T-helper 2 cell (primary cell): ENCODE measurements at places on chromosomes 12 and 14.

DNA sequence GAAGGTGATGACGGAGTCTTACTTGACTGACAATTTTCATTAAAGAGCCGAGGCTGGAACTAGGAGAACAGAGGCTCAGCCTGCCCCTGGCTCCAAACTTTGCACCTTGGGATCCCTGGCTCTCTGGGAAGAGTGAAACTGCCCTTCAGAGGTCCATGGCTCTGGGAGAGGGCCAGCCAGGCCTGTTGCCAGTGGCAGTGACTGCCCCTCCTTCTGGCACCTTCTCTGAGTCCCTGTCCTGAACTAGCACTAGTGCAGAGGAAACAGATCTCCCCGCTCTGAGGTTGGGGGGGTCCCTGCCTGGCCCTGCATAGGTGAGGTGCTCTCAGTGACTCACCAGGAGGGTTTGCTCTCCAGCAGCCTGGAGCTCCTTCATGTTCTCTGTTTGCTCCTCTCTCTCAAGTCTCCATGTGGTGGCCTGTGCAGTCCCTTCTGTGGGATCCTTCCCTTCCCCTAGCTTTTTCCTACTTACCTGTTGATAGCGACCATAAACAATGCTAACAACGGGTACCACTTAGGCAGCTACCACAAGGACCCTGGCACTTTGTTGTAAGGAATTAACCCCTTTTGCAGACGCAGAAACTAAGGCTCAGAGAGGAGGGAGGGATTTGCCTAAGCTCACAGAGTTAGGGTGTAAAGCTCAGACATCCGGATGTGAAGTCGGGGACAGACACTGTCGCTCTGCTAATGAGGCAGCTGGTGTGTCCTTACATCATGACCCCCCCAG lies 22.4 kb downstream of the FAM222A start:
- no peak for DNase-seq

DNA sequence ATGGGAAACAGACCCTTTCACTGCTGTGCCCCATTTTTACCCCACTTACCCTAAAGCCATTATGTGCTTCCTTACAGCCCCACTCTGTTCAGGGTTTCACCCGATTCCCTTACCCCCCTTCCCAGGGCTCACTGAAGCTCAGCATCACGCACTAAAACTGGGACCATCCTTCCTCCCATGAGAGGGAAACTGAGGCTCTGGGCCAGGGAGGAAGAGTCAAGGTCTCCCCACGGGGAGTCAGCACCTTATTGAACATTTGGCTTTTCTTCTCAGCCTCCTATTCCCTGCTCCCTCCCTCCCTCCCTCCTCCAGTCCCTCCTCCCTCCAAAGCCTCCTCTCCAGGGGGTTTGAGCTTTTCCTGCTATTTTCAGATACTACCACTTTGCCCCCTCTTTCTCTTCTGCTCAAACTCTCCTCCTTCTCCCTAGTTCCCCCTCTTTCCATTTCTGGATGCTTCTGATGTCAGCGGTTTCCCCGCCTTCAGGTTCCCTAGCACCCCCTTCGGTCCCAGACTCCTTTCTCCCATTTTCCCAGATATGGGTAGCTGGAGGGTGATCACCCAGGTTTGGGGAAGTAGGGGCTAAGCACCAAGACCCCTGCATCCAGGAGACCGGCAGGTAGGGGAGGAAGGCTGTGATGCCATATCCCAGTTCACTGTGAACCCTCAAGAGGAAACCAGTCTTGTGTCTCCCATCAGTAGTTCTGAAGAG lies 960 bp downstream of the GPR162 start:
- DNase-seq = no peak

DNA sequence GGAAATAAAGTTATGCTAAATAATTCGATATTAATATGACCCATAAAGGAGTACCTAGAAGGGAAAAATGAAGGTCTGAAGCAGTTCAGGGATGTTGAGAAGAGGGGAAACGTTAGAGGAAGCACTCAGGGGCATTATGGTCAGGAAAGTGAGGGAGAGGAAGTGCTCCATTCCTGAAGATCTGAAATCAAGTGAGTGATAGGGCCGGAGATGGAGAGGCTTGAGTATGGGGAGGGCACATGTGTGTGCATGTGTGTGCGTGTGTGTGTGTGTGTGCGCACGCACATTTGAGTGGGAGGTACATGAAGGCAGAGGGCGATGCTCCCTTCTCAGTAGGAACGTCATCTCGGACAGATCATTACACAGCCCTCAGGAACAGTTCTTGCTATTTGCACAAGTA lies 4.9 kb upstream of the DCD start:
- DNase-seq = no peak

GRCh38 chr12:117330441-117331113 lies 30.8 kb downstream of the NOS1 start:
- no peak for DNase-seq

GRCh38 chr12:1949771-1950470 lies 31.5 kb upstream of the CACNA2D4 start:
- no peak for DNase-seq

GRCh38 chr14:73227812-73228781 lies 9.2 kb upstream of the PAPLN start:
- no peak for DNase-seq

DNA sequence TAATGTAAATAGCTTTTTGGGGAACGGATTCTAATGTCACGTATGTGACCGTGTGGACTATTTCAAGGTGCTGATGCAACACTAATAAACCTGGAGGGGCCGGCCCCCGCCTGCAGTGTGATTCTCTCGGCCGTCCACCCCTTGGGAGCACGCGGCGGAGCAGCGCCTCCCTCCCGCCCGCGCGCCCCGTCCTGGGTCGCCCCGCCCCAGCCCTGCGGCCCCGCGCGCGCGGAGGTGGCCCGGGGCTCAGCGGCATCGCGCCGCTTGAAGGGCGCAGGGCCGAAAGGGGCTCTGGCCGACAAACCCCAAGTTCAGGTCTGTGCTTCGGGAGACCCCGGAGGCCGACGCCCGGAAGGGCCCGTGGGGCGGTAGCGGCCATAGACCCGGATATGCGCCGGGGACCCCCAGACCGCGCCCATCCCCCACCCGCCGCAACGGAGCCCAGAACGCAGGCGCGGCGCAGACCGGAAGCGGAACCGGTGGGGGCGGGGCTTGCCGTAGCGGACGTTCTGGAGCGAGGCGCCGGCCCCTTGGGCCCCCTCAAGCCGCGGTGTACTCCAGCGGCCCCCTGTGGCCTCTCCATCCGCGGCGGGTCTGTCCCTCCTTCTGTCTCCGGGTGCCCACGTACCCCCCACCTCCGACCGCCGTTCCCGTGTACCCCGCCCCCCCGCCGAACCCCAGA lies at the start of gene TEX22:
TSS of gene TEX22 (plus strand) at position 495 of the 682 bp plus-strand sequence. CDS start 803 bp downstream, outside the sequence.
- DNase-seq = peak; percentile 75

DNA sequence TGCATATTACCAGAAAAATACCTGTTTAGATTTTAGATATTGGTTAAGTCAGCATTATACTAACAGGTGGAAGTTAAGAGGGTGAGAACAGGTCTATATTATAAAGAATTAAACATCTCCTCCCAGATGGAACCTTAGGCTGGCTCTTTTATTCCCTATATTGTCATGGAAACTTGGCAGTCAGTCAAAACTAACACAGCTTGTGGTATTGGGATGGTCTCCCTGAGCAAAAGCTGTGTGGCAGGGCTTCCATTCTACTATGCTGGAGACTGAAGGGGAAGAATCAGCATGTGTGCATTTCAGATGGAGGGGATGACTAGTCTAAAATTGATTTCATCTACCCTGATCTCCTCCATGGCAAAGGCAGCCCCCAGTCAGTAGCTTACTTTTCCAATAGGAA lies 66.7 kb downstream of the SMOC1 start:
- no peak for DNase-seq

DNA sequence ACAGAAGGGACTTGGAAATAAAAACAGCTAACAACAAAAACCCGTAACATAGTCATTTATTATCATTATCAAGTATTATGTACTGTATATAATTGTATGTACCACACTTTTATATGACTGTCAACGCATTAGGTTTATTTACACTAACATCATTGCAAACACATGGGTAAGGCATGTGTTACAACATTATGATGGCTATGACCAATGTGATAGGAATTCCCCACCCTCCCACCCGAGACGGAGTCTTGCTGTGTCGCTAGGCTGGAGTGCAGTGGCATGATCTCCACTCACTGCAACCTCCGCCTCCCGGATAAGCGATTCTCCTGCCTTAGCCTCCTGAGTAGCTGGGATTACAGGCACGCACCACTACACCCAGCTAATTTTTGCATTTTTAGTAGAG lies 82.6 kb downstream of the ERC1 start:
- no peak for DNase-seq

GRCh38 chr14:75402867-75403413 lies 24.9 kb upstream of the JDP2 start:
- DNase-seq = peak; percentile 25

DNA sequence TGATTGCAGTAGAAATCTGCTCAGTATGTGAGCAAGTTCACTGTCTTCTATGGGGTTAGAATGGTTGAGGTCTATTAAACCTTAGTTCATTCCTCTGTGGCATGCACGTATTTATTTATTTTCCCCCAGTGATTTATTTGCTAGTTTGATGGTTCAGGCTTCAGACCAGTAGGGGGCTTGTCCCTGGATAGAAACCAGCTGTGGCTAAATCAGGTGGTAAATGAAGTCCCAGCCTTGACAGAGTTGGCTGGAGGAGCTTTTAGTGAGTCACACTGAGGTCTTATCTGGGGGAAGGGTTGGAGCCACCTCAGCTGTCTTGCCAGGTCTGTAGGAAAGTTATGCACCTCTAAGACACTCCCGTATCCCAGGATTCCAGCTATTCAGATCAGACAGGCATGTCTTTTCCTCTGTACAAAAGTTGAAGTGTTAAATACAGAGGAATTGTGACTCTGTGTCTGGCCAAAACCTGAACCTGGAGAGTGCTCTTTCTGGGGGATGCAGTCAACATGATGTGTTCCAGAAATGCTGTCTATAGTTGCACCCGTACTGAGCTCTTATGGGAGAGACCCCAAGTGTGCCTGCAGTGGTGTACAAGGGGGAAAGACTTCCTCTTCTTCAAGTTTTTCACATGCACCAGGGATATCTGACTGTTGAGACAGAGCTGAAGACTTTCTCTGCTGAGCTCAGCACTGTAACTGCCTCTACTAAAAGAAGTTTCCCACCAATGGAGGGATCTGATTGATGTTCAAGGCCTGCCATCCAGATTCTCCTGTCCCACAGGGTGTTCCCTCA lies 1322.1 kb downstream of the TMEM121 start:
- peak; percentile 58 for DNase-seq

- DNase-seq = no peak
Measured at GRCh38 chr14:35504260-35504659, 29.7 kb upstream of the INSM2 start.

DNA sequence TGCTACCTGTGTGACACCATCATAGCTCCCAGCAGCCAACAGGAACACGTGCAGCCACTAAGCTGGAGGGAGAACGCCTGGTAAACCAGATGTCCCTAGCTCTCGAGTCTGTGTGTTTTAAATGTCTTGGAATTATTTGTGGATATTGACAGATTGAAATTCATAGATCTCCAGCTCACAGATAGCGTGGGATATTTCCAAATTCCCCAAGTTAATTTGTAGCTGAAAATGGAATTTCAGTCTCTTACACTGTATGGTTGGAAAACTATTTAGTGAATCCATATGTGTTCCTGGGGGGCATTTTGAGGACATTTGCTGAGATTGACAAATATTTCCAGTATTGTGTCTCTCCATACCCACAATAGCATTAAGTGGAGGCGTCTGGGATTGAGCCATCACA lies 618.6 kb upstream of the TMEM132C start:
- no peak for DNase-seq

DNA sequence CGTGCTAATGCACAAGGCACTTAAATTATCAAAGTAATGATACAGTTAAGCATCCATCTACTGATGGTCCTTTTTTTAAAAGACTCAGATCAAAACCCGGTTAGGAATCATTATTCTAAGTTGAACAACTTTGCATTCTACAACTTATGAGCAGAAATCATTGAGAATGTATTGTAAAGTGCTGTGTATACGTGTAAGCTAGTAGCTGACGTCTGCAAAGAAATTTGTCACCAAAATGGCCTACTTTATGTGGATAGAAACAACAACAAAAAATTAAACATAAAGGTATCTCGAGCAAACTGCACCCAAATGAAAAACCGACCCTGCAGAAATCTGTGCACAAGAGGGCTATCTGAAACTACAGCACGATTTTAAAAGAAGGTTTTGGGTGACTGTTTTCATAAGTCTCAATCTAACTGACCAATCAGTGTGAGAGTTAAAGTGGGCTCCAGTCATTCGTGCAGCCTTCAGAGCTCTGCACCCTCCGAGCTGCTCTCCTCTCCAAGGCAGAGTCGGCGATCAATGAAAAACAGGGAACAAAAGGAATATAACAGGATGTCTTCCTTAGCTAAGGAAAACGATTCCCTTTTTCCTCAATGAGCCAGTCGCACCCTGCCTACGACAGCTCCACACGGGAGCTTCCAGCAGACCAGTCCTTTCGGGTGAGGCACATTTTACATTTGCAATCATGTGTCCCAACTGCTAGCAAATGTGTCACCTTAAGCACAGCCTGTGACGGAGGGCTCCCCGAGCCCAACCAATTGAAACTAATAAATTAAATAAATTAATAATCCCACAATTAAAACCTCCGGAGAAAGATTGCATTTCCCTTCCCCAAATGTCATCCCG lies 200.7 kb upstream of the FOXN3 start:
- DNase-seq = no peak

DNA sequence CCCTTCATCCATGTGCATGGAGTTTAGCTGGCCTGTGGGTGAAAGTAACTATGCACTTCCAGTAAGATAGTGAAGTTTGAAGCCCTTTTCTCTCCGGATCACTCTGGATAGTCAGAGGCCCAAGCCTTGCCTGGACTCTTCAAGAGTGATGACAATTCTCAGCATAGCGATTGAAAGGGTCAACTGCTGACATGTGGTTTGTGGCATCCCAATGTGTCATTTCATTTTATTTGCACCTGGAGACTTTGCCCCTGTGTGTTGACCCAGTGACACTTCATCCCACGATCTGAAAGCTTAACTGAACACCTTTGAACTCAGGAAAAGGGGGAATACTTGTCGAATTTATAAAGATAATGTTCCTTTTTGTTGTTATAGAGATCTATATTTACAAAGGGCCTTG lies 711.9 kb upstream of the TMEM132C start:
- DNase-seq = no peak
